ENCODE measurements at places on chromosomes 7 and 10.

GRCh38 chr10:131630772-131631258 lies 270.0 kb upstream of the PPP2R2D start:
- no peak for DNase-seq

- DNase-seq, result peak; percentile 98
Observed at GRCh38 chr7:23334482-23335056, 35.4 kb downstream of the MALSU1 start.

DNA sequence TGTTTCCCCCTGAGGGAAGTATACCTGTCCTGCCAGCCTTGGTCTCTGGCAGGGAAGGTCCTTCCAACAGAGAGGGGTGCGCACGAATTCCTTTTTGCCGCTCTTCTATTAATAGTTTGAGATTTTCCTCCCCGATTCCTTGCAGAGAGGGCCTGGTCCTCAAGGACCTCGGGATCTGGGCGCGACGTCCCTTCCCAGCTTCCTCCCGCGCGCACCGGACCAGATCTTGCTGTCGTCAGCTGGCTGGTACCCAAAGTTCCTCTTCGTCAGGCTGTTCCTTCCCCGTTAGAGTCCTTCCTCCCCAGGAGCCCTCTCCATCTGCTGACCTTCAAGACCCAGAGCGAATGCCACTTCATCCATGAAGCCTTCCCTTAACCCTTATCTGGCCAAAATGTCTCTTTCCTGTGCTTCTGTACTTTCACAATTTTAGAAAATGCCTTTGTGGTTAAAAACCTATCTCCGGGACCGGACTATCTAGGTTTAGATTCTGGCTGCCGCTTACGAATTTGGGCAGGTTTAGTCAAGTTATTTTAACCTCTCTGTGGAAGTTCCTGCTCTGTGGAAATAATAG lies 851 bp upstream of the GOT1 start:
- peak; percentile 22 for DNase-seq

GRCh38 chr10:123576706-123577105 lies 89.4 kb upstream of the GPR26 start:
- DNase-seq, result no peak

DNA sequence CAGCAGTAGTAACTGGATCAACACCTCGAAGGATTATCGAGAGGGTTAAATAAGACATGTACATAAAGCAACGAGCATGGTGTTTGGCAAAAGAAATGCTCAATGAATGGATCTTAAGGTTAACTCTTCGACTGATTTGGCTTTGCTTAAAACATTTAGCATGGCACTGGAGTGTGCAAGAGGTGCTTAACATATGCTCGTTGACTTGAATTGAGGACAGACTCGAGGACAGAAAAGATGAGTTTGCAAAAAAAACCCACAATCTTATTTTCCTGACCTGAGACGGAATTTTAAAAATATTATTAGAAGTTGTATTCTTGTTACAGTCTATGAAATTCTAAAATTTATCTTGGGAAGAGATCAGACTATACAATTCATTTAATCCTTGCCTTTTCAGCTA lies 49.4 kb upstream of the ST8SIA6 start:
- no peak for DNase-seq

DNA sequence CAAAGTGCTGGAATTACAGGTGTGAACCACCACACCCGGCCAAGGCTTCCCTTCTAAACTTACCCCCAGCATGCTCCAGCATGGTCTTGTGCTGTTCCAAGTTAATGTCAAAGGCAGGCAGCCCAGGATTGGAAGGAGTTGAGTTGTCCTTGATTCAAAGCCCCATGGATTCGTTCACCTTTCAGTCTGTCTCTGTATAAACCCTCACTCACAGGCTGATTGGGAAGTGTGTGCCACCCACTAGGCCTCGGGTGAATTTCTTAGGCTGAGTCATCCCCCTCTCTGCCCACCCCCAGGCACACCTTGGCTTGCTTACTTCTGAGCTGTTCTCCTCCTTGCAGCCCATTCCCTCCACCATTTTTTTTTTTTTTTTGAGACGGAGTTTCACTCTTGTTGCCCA lies 13.3 kb upstream of the PRDX3 start:
- DNase-seq, result no peak

DNA sequence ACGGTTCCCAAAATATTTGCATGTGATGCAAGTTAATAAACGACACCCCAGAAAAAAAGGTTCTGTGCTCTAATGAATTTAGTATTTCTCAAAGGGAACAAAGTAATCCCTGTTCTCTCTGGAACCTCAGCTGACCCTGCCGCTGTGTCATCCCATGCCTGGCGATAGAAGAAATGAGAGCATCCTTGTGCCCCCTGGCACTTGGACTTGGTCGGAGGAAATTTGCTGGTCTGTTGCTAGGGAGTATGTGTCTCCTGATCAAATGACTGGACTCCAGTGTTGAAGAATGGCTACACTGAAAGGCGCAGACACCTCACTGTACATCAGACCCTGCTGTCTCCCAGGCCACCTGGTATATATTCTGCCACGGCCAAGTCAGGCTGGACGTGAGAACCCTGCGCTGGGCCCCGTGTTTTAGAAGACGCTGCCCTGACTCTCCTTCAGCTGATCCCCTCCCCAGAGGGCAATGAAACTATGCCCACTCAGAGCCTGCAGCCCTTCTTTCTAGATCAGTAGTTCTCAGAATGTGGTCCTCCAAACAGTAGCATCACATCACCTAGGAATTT lies 67.2 kb downstream of the THNSL1 start:
- no peak for DNase-seq

DNA sequence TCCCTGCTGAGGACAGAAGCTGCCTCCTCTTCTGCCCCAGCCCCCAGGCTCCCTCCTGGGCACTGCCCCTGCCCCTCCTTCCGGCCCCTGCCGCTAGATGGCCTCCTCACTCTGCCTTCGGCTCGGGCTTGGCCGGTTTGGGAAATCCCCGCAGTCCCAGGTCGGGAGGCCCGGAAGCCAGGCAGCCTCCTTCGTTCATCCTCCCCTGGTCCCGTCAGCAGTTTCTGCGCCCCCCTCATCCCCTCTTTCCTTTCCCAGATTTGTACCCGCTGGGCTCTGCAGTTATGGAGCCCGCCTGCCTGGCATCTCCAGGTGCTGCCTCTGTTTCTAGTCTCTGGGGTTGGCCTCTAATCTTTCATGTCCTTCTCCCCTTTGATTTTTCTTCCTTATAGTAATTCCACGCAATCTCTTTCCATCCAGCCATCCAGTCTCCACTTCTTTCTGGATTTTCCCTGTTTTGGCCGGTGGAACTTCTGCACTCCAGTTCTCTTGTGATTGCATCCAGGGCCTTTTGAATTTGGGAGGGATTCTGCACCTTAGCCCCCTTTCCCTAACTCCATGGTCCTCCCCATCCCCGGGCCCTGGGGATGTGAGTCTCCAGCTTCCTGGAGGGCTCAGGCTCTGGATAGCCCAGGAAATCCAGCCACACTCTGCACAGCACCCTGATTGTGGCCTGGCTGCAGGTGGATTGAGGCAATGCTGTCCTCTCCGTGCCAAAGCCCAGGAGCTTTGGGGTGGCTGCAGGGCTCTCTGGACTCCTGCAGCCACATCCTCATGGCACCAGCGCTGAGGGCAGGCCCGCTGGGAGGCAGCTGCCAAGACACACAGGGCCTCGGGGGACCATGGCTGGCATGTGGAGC lies 3.3 kb upstream of the SHH start:
- no peak for DNase-seq

DNA sequence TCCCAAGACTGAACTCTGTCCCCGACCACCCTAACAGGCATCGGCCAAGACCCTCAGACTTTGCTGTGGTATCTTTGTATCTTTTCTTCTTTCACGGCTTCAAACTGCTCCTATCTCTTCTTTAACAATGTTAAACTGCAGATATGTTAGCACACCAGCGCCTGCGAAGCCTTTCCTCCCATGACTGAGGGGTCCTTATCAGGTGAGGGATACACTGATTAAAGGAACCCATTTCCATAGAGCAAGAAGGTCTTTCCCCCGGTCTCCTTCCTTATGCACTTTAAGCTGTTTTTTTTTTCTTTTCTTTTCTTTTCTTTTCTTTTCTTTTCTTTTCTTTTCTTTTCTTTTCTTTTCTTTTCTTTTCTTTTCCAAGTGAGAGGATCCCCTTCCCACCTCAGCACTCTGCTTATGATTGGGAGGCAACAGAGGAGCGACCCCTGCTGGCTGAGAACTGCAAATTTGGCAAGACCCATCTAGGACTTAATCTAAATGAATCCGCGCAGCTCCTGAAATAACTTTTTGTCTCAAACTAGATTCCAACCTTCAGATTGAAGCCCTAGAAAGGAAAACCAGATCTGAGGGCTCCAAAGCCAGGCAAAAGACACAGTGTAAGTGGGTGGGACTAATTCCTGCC lies 109.9 kb downstream of the ITGB8 start:
- no peak for DNase-seq

DNA sequence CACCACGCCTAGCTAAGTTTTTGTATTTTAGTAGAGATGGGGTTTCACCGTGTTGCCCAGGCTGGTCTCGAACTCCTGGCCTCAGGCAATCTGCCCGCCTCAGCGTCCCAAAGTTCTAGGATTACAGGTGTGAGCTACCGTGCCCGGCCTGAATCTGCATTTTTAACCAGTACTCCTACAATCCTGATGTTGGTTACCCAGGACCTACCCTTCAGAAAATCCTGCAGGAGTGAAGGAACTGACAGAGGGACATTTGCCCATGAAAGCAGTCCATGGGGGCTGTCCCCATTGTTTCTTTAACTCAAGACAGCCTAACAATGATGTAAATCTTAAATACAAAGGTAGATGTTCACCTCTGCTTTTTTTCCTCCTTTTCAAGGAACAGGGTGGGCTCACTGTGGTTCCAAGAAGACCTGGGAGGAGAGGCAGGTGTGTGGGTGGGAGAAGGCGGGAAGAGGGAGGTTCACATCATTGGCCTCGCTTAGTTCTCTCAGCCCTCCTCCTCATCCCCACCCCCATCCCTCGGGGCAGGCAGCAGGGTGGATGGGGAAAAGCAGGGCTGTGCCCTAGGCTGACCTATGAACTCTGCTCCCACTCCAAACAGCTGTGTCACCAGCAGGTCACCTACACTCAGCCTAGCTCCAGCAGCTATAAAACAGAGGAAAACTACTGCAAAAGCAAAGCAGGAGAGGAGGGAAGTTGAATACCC lies 13.5 kb downstream of the LRRC20 start:
- DNase-seq, result no peak

DNA sequence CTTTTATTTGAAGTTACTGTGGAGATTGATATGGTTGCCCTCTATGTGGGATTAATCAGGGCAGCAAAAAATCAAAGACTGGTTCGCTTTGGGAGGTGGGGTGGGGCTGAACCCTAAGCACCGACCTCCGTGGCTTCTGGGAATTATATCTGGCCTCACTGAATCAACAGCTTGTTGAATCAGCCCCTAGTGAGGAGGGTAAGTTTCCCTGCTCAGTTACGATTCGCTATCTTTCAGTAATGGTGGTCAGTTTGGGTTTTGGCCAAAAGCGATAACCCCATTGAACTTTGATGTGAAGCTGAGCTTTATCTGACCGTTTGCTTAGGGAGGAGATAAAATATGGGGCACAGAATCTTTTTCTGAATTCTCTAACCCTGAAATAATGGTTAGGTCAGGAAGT lies 16.6 kb upstream of the ARPC1A start:
- DNase-seq, result no peak

GRCh38 chr7:21542891-21543527 lies at the start of gene DNAH11:
DNAH11 (plus strand) TSS chr7:21543039; CDS start chr7:21543246, 207 bp downstream.
- DNase-seq, result peak; percentile 10

DNA sequence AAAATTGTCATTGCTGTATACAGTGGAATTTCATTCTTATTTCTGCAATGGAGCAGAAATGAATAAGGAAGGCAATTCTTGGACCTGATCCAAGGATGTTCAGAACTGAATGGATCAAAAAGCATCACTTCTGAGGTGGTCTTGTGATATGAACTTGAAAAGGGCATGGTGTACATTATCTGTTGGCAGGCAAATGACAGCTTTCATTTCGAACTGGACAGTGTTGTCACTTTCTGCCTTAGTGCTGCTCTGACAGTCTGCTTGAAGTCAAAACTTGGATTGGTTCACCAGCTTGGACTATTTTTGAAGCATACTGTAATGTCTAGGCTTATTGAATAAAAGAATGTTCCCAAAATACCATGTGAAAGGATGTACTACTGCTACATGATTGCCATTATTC lies 52.0 kb downstream of the VCL start:
- DNase-seq, result no peak

DNA sequence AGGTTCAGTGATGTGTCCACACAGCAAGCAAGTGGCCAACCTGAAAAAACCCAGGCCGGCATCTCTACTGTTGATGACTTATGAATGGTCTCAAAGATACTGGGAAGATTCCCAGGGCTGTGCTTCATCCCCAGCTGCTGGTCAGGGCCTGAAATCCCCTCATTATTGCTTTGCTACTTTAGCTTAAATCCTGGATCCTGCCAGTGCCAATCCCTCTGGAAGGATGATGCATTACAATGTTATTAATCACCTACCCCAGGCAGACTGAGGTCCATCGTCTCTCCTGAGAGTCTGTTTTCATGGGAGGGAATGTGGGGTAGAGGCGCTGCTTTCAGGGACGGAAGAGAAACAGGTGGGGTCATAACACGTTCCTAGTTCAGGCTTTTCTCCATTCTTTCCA lies 371.6 kb downstream of the RPS24 start:
- peak; percentile 5 for DNase-seq

DNA sequence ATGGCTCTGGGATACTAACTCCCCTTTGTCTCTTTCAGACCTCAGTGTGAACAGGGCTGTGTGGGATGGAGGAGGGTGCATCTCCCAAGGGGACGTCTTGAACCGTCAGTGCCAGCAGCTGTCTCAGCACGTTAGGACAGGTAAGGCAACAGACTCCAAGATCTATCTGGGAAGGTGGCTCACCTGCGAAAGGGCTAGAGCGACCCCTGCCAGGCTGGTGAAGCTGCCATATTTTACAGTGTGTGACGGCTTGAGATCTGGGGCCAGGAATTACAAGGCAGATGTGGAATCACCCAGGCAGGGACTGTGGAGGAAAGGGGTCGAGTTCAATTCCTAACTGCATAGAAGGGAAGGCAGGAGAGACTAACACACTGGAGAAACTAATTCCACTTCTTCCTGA lies 11.2 kb downstream of the MUC17 start:
- DNase-seq, result no peak

DNA sequence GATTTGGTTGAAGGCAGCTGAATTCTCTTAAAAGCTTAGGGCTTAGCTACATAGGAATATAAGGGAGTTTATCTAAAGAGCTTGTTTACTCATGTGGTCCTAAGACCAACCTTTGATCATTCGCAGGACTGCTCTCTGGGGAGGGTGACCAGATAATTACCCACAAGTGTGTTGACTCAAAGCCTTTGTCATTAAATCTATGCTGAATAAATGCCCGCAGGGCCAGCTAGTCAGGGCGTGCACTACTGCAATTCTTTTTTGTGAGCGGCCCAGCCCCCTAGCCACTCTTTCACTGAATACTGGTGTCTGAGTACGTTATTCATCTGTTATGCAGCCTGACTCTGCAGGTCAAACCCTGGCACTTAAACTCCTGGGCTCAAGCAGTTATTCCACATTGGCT lies 69.6 kb downstream of the AKAP9 start:
- no peak for DNase-seq

GRCh38 chr10:122659126-122659525 lies 40.5 kb downstream of the C10orf120 start:
- DNase-seq, result no peak

GRCh38 chr10:63137306-63137705 lies 4.2 kb downstream of the NRBF2 start:
- peak; percentile 69 for DNase-seq

- peak; percentile 18 for DNase-seq
Observed at GRCh38 chr7:116353647-116354046, 143.3 kb downstream of the TES start.

All from astrocyte (in vitro differentiated cells and primary cell).